ENCODE measurements at places on chromosomes 7 and 10.
A peak's percentile ranks its signal among the peaks of the same experiment; 100 is the strongest.

DNA sequence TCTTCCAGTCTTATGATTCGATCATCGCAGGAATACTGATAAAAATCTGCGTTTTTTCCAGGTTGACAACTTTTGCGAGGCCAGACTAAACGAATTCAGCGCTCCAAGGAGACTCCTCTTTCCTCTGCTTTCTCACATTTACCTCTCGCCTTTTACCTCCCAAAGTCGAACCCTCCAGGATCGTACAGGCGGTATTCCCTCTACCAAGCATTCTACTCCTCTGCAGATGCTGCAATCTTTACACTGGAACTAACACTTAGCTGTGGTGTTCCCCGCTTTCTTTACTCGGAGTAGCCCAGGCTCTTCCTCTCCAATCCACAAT, 449 bp downstream of the NUDT5 start:
- no peak for DNase-seq

GRCh38 chr10:127123626-127124025, 72.8 kb downstream of the INSYN2A start:
- DNase-seq, result no peak

DNA sequence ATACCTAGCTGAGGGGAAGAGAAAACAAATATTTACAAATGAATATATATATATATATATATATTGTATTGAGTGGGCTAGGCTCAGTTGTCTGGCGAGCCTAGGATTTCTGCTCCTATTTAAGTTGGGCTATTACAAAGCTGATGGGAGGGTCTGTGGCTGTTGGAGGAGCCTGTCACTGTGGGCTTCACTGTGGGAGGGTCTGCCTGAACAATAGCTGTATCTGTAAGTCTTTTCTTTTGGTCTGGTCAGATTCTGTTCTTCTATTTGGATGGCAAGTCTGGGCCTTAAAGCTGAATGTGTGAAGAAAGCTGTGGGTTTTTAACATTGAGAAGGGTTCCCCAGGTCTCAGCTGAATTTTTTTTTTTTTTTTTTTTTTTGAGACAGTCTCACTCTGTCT, 220.6 kb upstream of the LYZL1 start:
- no peak for DNase-seq

DNA sequence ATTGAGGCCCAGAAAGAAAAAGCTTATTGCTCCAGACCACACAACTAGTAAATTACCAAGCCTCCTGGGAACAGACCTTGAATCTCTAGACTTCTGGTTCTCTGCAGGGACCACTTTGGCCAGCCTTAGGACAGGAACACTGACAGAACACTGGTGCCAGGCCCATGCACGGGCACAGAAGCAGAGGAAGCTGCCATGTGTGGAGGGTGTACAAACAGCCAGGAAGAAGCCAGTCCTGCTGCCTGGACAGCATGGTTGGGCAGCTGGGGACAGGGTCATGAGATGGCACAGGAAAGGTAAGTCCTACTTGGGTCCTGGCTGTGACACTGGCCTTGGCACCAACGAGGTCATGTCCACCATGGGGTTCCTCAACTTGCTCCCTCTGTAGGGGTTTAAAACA, 19.2 kb downstream of the MMRN2 start:
- no peak for DNase-seq

DNA sequence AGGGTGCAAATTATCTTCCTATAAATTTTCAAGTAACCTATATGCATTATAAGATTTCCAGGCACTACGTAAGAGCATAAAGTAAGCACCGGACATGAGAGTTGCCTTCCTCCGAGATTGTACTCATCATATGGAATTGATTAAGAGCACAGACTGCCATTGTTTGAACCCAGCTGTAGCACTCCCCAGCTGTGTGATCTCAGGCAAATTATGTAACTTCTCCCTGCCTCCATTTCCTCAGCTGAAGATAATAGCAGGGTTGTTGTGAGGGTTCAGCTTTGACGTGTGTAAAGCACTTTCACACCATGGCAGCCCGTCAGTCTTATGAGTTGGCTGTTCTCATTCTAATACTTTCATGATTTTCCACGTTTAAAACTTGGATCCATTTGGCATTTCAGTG, 122.6 kb downstream of the ITIH5 start:
- DNase-seq, result no peak

GRCh38 chr10:71390921-71391690, 5.6 kb upstream of the CDH23 start:
- DNase-seq, result no peak

DNA sequence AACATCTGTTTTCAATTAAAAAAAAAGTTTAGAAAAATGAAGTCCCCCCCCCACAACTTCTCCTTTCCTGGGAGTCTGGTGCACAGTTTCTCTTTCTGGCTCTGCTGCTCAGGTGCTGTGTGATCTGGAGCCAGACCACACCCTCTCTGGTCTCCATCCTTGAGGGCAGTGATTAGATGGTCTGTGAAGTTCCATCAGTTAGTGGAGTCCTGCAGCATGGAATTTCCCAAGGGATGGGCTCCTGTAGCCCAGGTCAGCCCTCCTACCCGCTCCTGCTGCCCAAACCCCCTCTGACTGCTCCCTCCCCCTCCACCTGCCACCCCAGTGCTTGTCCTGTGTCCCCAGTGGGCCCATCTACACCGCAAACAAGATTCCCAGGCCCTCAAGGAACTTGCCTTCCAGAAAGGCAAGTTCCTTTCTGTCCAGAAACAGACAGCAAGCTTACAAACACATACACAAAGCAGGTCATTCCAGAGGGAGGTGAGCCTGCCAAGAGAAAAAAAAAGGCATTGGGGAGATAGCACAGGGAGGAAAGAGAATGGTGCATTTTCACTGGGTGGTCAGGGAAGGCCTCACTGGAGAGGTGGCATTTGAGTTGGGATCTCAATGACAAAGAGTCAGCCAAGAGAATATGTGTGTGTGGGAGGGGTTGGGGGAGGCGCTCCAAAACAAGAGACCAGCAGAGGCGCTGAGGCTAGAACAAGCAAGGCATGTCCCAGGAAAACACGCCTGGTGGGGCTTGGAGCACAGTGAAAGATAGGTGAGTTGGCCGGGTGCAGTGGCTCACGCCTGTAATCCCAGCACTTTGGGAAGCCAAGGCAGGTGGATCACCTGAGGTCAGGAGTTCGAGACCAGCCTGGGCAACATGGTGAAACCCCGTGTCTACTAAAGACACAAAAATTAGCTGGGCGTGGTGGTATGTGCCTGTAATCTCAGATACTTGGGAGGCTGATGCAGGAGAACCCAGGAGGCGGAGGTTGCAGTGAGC, 49.5 kb upstream of the SLC29A3 start:
- DNase-seq, result no peak

DNA sequence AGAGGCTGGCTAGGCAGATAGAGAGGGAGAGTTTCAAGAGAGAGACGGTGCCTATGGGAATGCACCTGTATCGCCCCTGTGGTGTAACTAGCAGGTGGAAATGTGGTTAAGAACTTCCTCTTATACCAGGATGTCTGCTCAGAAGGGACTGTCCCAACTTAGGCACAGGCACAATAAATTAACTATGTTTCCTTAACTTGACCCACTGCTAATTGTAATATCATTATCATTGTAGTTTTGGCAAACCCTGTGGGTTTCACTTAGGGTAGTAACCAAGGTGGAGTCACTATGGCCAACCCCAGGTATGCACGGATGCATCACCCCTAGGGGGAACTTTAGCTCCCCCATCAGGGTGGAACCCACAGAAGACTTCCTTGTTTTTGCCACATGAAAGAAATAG, 455.7 kb downstream of the DGKB start:
- DNase-seq, result no peak

GRCh38 chr7:48245751-48246472, 74.7 kb downstream of the ABCA13 start:
- no peak for DNase-seq

DNA sequence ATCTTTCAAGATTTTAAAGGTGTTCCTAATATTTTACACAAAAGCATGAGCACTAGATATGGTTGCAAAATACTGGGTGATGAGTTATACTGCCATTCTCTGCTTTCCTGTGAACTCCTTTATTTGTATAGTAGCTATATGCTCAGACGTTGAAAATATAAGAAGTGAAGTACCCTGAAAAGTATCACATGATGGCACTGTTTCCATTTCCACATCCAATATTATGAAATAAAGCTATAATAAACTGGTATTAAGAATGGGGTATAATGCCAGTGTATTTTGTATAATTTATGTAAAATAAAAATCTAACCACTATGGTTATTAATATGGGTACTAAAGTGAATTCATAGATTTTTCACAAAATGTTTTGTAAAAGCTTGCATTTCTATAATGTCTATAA, 79.6 kb upstream of the FOXP2 start:
- DNase-seq, result no peak

GRCh38 chr7:11592699-11593098, 239.3 kb downstream of the THSD7A start:
- no peak for DNase-seq

DNA sequence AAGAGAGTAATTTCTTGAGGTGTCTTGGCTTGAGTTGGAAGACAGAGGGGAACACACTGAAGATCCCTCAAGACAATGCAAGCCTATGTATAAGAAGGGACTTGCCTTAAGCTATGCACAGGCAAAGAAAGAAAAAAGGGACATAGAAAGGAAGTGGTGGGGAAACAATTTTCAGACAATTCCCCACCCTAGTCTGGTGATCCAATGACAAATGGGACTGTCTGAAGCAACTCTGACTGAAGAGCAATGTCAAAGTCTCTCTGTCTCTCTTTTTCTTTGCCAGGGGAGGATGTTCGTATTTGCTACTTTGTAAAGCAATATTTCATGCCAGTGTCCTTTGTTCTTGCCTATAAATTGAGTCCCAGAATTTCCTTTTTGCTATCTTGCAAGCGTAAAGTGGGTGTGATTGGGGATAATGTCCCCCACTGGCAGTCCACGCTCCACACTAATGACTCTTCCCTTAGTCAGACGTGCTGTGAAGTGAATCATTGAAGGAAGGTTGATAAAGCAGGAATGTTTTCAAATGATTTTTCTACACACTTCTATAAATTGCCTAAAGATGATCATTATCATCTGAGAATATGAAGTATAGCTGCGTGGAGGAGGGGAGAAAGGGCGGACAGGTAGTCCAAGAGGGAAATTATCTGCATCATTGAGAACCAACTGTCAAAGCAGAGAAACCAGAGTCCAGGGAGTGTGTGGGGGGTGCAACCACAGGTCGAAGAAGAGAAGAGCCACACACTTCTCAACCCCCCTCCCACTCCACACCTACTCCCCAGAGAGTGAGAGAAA, 243.8 kb upstream of the ETV1 start:
- DNase-seq, result no peak

DNA sequence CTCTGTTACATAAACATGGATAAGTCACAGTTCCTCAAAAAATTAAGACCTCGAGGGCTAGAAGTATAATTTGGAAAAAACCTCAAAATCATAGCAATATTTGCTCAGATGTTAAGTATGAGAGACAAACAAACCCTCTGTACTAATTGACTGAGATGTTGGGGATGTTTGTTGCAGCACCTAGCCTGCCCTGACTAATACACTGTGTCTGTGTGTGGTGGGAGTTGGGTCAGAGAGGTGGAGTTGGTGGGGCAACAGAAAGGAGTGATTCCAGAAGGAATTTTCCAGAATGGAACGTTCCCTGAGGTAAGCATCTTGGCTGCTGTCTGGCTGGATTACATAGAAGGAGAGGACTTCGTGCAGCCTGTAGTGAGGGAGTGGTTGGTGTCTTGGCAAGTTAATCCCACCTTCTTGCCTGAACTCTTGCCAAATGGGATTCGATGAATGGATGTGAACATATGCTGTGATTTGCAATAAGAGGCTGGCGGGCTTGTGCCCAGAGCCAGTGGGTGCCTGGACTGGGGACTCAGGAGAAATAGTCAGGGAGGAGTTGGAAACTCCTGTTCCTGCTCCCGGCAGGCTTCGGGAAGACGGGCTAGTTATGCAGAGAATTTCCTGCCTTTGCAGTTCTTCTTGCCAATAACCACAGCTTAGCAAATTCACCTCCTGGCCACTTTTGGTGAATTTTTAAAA, 9.3 kb upstream of the FAM180A start:
- DNase-seq, result no peak

DNA sequence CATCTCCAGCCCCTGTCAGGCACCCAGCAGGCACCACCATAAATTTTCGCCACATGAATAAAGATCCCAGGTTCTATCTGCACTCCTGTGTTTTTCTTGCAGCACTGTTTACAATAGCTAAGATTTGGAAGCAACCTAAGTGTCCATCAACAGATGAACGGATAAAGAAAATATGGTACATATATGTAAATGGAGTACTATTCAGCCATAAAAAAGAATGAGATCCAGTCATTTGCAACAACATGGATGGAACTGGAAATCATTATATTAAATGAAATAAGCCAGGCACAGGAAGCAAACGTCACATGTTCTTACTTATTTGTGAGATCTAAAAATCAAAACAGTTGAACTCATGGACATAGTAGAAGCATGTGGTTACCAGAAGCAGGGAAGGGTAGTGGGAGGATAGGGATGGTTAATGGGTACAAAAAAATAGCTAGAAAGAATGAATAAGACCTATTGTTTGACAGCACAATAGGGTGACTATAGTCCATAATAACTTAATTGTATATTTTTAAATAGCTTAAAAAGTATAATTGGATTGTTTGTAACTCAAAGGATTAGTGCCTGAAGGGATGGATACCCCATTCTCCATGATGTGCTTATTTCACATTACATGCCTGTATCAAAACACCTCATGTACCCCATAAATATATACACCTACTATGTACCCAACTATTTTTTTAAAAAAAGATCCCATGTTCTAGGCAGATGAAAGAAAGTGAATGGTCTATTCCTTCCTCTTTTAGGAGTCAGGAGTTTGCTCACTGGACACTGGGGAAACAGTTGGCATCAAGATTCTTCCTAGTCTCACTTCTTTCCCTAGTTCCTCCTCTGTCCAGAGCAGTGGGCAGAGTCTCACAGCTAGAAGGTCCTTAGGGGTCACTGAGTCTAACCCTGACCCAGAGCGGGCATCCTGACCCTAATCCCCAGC, 1.0 kb upstream of the NPFFR1 start:
- no peak for DNase-seq

GRCh38 chr10:26156019-26156418, 60.6 kb upstream of the GAD2 start:
- DNase-seq, result no peak

DNA sequence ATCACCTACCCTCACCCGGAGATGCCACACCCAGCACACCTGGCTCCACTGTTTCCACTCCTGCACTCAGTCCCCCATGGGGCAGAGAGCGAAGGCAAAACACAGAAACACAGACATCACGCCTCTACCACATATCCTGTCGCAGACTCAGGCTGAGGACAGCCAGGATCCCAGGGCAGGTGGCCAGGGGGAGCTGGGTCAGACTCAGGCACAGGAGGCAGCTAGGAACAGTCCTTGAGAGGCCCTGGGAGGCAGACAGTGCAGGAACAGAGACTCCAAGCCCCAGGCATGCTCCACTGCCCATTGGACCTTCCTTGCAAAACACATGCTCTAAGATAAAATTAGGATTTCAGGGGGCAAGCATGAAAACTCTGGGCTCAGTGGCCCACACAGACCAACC, 154.4 kb upstream of the C7orf33 start:
- no peak for DNase-seq

DNA sequence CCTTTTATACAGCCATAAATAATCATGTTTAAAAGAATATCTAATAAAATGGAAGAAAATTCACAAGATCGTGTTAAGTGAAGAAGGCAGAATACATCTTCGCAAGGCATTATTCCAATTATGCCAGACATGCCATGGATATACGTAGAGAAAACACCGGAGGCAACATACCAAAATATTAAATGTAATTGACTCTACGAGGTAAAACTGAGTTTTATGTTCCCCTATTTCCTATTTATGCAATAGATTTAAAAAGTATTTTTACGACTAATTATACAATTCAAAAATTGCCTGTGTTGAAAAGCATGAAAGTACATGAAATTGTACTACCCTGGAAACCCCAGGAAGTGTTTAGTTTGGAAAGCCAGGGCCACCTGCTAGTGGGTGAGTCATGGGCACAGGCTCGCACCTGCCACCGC, 936 bp upstream of the REPIN1 start:
- DNase-seq, result no peak

- peak; percentile 68 for DNase-seq
Observed at GRCh38 chr10:119209035-119209735, 1.8 kb downstream of the GRK5 start.

All from T-helper 2 cell treated with Interferon-gamma antibody and Interleukin-4, amounts not matched to agents 5 μg/mL and 100 μg/mL, for 36 hours (primary cell).